ENCODE measurements at places on chromosomes 1 and 21.

GRCh38 chr21:25361097-25361496 lies 246.2 kb downstream of the MRPL39 start:
- no peak for DNase-seq

GRCh38 chr1:29649189-29650040 lies 413.1 kb downstream of the PTPRU start:
- no peak for DNase-seq

DNA sequence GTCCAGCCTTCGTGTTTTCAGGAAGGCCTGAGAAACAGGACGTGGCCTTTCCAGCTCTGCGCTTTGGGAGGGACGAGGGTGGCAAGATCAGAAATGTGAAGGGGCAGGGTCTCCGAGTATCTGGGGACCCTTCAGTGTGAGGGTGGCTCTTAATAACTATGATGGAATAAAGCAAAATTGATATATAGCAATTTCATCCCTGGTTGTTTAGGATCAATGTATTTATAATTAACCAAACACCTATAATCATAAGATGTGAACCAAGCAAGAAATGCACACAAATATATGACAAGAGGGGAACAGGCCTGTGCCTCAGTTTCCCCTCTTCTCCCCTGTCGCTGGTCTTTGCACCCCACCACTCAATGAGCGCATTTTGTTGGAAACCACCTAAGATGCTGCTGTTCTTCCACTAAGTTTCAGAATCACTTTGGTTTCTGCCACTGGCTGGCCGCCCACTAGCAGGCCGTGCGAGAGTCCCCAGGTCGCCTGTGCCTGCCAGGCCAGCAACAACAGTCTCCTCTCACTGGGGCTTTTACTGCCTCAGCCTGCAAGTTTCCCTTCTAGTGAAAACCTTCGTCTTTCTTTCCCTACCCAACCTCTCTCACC lies 36.6 kb downstream of the UBASH3A start:
- no peak for DNase-seq

DNA sequence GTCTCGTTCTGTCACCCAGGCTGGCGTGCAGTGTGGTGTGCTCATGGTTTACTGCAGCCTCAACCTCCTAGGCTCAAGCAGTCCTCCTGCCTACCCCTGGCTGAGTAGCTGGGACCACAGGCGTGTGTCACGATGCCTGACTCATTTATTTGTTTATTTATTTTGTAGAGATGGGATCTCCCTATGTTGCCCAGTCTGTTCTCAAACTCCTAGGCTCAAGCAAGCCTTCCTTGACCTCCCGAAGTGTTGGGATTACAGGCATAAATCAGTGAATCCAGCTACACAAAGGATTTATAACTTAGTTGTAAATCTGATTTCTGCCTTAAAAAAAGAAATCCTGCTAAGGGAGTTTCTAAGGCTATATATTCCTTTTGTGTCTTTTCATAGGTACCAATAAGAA lies 30.5 kb upstream of the ZNF496 start:
- DNase-seq, result no peak

- DNase-seq, result no peak
These were observed 314.3 kb downstream of the HHIPL2 start for GRCh38 chr1:222233444-222234158.

DNA sequence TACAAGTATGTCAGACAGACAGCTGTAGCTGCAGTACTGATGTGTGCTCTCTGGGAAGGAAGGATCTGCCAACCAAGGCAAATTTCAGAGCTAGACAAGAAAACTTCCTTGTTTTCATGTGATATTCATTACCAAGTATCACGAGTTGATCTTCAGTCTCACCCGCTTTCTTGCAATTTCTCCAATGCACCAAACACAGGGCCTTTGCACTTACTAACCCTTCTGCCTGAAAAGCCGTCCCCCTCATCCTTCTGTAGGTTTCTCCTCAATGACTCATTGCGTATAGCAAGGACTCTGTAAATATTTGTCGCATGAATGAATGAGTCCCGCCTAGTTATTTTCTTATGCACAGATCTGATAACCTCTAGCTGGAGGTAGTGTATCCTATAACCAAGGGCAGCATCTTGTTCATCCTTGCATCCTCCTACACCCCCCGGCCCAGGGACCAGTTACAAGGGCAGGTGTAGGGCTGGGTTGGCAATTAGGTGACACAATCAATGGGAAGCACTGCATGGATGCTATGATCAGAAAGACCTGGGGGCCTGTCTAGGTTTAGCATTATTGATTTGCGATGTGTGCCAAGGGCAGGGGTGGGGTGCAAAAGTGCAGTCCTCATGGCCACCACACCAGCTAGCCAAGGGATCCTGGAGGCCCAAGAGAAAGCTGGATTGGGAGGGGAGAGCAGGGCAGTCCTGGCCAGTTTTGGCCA lies 51.4 kb upstream of the GPR157 start:
- DNase-seq, result no peak

- DNase-seq, result no peak
These were observed 32.2 kb upstream of the IFNAR2 start for GRCh38 chr21:33197496-33197895.

- DNase-seq, result no peak
These were observed 81.1 kb upstream of the PGBD5 start for GRCh38 chr1:230507236-230507635.

GRCh38 chr1:84398175-84399155 lies at the start of gene DNASE2B:
Gene DNASE2B, plus strand, starts transcription at chr1:84398484. Its CDS starts 81 bp downstream, at chr1:84398565.
- no peak for DNase-seq

- no peak for DNase-seq
These were observed 146.6 kb upstream of the WNT4 start for GRCh38 chr1:22289307-22289995.

GRCh38 chr1:187956975-187957374 lies 1128.2 kb downstream of the PLA2G4A start:
- DNase-seq, result no peak

GRCh38 chr1:204032642-204033235 lies 40.2 kb upstream of the SOX13 start:
- no peak for DNase-seq

DNA sequence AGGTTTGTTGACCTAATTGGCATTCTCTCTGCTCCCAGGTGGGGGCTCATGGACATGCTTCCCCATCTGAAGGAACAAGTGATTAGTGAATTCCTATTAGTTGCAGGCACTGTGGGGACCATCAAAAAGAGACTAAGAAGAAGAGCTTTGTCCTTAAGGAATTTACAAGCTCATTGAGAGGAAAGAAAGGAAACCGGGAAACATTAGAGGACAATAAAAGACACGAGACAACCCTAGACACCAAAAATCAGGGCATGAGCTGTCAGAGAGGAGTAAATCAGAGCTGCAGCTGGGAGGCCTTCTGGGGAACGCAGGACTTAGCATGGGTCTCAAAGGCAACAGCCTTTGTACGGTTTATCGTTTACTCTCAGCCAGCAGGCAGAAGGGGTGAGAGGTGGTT lies 45.1 kb downstream of the BACE2 start:
- DNase-seq, result no peak

- DNase-seq, result no peak
These were observed 74.3 kb downstream of the BRINP3 start for GRCh38 chr1:190403402-190403801.

- DNase-seq, result no peak
These were observed 47.5 kb downstream of the PCNT start for GRCh38 chr21:46371204-46372013.

- DNase-seq, result no peak
These were observed 3.3 kb upstream of the SMYD3 start for GRCh38 chr1:246510147-246511030.

GRCh38 chr1:184416946-184417345 lies 30.1 kb downstream of the C1orf21 start:
- DNase-seq, result no peak

- DNase-seq, result no peak
These were observed 14.1 kb downstream of the WDR47 start for GRCh38 chr1:109027841-109028240.

- no peak for DNase-seq
These were observed 35.8 kb downstream of the IER5 start for GRCh38 chr1:181124291-181124751.

DNA sequence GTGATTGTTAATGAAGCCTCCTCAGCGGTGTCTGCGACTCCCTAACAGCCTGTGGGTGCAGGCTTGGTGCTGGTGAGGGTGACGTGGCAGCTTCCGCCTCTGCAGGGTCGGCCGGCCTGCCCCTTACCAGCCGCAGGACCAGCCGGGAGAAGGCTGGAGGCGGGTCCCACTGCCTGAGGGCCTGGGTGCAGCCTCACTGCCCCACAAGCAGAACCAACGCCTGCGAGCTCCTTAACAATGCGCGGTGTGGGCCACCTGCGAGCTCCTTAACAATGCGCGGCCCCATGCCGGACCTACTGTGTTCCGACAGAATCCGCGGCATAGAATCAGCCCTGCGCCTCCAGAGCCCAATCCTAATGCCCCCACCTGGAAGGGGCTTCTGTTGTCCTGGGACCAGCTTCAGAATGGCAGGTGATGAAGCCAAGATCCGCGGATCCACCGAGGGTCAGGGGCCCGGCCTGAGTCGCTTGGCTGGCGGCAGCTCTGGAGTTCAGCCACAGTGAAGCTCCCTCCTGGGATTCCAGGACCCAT lies 54.4 kb upstream of the AJAP1 start:
- no peak for DNase-seq

- DNase-seq, result no peak
These were observed 83.2 kb downstream of the SPSB1 start for GRCh38 chr1:9375912-9376311.

DNA sequence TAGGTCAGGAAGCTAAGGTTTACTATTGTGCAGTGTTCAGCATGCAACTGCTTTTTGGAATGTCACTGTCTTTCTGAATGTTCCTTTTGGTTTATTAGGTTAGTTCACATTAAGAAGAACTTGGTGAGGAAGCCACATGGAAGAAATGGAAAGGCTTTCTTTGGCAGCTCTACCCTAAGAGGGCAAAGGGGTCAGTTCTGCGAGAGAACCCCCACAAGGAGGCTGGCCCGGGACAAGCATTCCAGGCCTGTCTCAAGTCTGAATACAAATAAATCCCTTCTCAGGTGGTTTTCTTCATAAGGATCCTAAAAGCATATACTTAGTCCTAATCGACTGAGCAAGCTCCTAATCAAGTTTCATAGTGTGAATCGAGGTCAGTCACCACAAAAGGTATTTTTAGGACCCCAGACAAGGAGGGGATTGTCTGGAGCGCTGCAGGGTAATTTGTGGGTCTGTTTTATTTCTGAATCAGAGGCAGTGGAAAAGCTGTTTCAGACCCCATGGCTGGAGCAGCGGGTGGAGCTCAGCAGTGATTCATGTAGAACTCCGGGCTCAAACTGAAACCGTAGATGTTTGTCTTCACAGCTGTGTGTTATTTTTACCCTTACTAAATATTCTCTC lies 63.3 kb downstream of the ERG start:
- no peak for DNase-seq

DNA sequence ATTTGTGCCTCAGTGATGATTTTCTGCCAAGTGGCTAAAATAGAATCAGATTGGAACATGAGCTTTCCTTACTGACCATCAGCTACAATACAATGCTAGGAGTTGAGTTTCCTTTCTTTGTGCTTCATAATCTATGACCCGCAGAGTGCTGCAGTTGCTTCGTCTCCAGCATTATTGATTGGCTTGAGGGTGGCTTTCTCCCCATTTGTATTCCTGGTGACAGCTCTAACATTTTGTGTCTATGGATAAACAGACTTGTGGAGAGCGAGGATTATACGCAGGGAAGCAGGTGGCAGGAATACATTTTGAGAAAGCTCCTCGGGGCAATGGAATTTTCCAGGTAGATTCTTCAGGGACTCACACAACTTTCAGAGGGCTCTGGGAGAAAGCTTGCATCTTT lies 223.2 kb downstream of the HHAT start:
- no peak for DNase-seq

- DNase-seq, result no peak
These were observed 112.7 kb downstream of the PRDM2 start for GRCh38 chr1:13812456-13813397.

GRCh38 chr1:64578270-64578973 lies 108.5 kb downstream of the CACHD1 start:
- DNase-seq, result no peak

- DNase-seq, result no peak
These were observed 127.0 kb downstream of the NME7 start for GRCh38 chr1:169240449-169241232.

DNA sequence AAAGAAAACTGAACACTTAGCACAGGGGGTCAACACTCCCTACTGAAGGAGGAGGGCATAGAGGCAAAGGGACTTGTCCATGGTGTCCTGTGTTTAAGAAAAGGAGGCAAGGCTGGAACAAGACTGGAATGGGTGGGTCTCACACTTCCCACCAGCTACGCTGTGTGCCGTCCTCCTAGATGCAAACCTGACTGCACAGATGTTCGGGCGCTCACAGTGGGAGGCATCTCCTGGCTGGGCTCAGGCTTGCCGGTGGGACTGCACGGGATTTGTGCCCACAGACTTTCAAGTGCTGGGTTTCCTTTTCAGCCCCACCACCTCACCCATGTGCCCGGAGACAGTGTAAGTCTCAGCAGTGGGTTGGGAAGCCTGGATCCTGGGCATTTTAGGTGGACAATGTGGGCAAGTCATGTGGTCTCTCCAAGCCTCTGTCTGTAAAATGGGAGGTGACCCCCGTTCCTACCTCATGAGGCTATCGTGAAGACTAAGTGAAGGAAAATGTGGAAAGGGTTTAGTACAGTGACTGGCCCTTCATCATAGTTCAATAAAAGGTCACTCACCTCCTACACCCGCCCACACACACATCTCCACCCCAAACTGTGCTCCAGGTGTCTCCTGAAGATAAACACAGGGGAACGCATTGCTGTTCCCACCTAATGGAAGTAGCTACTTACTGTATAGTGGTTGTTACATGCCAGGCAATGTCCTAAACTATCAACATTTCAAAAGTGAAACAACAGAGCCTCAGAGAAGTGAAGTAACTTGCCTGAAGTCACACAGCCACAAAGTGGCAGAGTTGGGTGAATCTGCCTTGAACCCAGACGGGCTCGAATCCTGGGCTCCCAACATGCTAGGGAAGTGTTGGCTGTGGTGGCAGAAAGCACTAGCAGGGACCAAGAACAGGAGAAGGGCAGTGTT lies 36.0 kb downstream of the ATP1A1 start:
- DNase-seq, result no peak

GRCh38 chr1:56561227-56562019 lies 17.9 kb downstream of the PLPP3 start:
- no peak for DNase-seq

DNA sequence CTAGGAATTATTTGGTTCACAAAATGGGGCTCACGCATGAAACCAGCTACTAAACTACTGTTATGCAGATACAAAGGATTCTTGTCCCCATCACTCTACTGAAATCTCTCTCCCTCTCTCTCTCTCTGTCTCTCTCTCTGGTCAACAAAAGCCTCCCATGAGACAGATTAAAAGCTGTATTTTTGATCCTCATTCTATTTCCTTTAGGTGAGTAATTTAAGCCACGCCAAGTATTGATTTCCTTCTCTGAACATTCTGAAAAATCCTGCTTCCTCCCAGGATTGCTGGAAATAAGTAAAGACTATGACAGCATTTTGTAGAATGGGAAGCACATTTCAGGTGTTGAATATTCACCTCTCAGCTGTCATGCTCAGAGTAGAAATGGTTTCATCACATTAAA lies 43.7 kb downstream of the PRDX6 start:
- DNase-seq, result no peak

- no peak for DNase-seq
These were observed 33.5 kb upstream of the HHAT start for GRCh38 chr1:210294999-210295745.

Data from HS-27A (cell line).